ENCODE measurements at places on chromosomes 7 and 10. TPM values are rescaled to one million over a fixed set of nuclear protein-coding genes. Genes with fewer than 3 reads are reported as not detected.
A peak's percentile ranks its signal among the peaks of the same experiment; 100 is the strongest.

DNA sequence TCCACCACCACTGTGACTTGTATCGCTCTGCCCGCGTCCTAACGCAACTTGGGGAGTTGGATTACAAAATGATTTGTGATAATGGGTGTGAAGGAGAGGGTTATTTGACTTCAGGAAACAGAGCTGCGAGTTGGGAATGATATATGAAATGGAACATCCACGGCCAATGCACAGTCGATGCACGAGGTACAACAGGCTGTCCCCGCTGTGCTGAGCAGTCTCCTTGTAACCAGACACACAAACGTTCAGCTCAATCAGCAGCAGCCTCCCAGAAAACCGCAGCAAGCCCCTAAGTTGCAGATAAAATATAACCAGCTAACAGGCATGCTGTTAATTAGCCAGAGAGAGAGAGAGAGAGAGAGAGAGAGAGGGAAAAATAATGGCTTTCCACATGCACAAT, 332.7 kb upstream of the MGMT start:
- DNase-seq, result no peak

DNA sequence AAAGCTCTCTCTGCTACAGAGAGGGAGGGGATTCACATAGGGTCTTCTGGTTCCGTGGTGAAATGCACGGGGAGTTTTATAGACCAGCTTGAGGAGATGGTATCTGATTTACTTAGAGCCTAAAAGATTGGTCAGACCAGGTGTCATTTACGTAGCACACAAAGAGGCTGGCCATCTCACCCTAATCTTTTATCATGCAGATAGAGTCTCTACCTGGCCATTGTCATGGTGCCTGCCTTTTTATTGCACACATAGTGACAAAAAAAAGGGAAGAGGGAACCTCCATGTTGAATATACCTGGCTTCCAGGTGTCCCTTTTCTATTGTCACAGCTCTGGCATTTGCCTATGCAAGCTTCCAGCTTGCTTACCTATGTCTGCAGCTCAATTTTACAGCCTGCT, 1456.1 kb downstream of the GATA3 start:
- DNase-seq, result no peak

The NPSR1 gene
- not detected for polyA plus RNA-seq

The LRMDA gene
- not detected for polyA plus RNA-seq

DNA sequence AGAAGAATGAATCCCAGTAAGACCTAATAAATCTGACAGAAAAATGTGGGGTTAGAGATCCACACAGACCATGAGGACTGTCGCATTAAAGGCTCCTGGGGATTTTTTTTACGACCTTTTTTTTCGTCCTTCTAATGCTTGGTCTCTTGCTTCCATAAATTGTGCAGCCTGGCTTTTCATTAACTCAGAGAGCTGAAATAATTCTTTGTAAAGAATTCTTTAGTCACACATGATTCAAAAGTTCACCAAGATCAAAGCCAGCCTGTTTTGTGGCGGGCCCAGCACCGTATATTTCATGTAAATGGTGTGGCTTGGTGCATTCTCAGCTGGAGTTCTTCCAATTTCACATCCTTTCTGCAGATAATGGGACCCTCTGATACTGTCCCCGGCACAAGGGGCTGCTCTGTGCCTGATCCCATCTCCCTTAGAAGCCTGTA, 206.6 kb upstream of the BMPER start:
- DNase-seq, result no peak

The ANKRD30A gene
- polyA plus RNA-seq, result not detected

GRCh38 chr10:114408112-114408967, 4.0 kb upstream of the AFAP1L2 start:
- DNase-seq, result no peak

DNA sequence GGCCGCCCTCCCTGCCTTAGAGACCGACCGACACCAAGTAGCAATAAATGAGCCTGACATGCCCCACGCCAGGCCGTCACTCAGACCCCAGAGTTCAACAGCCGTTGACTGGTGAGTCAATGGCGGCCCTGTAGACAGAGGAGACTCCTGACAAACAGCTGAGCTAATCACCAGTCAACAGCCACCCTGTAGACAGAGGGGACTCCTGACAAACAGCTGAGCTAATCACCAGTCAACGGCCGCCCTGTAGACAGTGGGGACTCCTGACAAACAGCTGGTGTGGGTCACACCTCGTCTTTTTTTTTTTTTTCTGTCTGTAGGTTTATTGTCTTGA, 16.9 kb upstream of the KNDC1 start:
- DNase-seq, result no peak

DNA sequence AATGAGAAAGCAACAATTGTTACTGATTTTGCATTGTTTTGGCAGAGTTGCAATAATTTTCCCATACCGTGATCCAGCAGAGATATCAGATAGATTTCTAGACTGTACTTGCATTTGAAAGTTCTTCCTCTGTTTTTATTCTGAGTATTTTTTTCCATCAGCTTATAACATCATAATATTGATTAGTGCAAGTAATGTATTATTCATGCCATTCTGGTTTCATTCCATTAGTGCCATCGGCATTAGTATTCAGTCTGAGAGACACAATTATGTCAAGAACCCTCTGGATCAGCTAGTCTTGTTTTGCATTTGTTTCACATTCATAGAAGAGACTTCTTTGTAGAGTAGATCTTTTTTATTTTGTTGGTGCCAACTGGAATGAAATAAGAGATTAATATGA, 304.0 kb downstream of the BBS9 start:
- DNase-seq, result no peak

DNA sequence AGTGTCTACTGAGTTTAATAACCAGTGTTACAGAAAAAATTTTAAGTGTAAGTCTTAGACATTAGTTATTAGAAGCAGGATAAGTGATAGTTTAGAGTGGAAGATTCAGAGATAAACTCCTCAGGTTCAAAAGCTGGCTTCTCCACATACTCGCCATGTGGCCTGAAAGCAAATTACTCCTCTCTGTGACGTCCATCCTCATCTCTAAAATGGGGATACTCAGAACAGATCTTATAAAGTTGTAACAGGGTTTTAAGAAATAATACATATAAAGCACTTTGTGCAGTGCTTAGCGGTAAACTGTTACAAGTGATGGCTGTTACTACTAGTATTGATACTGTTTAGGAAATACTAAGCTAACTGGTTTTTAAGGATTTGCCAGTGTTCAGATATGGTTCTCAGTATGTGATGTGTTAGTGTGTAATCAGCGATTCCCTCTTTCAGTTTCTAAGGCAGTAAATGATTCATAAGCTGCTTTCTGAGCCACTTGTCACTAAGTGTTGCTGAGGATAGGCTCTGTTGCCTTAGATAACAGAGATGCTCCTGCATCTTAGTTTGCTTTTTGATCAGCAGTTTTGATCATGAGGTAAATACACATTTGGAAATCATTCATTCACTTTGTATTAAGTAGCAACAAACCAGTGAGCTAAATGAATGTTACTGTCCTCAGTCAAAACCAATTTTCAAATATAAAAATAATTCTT, 58.7 kb downstream of the CYP51A1 start:
- no peak for DNase-seq

- DNase-seq, result no peak
Measured at GRCh38 chr10:47240173-47240572, 59.8 kb upstream of the GDF10 start.

DNA sequence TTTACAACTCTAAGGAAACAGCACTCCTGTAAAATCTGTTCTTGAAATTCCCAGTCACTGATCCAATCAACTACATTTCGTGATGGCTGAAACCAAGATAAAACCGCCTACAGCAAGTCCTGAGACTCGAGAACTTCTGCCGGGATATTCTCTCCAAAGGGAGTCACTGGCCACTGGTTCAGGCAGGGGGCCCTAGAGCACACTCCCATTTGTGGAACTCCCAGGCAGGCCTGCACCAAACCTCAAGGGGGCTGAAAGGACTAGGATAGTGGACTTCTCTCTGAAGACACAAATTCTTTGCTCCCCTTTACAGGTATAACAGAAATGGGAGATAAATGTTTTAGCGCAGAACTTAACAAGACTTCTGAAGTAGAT, 16.3 kb downstream of the CYTH3 start:
- DNase-seq, result no peak

GRCh38 chr10:113681533-113682470, 2.1 kb downstream of the CASP7 start:
- DNase-seq, result peak; percentile 58

GRCh38 chr10:27717861-27718260, 27.8 kb downstream of the MKX start:
- DNase-seq, result no peak

The CNPY4 gene
- polyA plus RNA-seq, result 8.0 TPM

The TBXAS1 gene
- polyA plus RNA-seq, result 5.4 TPM

DNA sequence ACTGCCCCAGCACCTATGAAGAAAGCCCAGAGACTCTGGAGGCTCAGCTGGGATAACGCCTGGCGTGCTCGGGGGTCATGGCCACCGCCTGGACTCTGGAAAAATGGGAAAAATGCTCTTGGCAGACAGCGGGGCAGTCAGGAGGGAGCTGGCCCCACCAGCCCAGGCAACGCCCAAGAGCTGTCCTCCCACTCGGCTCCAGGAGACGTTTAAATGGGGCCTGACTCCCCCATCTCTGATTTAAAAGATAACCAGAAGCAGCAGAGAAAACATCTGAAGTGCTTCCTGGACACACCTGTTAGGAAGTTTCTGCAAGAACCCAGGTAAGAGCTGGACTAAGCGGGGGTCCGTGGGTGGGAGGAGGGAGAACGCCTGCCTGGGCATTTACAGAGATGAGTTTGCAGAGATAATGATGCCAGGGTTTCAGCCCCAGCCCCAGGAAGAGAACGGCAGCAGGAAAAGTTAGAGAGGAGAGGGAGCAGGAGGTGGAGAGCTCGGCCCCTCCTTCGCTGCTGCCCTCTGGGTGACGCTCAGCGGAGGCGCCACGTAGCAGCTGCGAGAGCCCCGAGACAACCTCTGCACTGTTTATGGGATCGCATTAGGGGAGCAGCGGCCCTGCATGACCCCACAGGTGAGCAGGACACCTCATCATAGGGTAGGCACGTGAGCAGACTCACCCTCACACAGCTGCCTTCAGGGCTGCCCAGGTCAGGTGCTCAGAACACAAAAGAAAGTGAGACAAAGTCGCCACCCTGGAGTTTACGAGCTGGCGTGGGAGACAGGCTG, 83.5 kb upstream of the INSIG1 start:
- DNase-seq, result no peak

- DNase-seq, result no peak
Measured at GRCh38 chr7:36469236-36469635, 79.6 kb downstream of the ANLN start.

GRCh38 chr10:101826852-101827434, 8.7 kb upstream of the OGA start:
- no peak for DNase-seq

DNA sequence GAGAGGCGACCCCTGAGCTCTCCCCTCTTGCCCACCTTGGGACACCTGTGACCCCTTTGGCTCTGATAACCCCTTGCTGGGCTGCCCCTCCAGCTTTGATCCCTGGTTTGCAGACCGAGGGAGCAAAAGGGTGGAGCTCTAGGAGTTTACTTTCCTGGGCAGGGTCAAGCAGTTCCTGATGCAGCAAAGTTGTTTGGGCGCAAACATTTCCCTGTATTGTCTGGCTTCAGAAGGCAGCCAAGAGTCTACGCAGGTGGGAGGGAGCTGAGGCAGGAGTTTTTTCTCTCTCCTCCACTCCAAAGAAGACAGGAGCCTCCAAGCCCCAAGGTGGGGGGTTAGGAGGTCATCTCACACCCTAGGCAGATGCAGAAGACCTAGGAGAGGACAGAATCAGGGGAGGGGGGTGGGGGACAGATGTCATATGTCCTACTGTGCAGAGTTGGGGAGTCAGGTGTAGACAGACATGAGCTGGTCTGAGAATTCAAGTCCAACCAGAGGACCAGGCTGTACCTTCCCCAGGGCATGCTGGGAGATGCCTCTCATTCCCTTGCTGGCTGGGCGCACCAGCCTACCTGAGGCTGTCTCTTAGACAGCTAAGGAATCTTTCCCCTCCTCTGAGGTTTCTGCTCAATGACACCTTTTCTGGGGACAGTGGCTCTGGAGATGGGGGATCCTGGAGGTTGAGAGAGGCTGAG, 20.5 kb downstream of the TMEM270 start:
- DNase-seq, result no peak

- peak; percentile 14 for DNase-seq
Measured at GRCh38 chr10:99429517-99430095, 818 bp downstream of the GOT1 start.

DNA sequence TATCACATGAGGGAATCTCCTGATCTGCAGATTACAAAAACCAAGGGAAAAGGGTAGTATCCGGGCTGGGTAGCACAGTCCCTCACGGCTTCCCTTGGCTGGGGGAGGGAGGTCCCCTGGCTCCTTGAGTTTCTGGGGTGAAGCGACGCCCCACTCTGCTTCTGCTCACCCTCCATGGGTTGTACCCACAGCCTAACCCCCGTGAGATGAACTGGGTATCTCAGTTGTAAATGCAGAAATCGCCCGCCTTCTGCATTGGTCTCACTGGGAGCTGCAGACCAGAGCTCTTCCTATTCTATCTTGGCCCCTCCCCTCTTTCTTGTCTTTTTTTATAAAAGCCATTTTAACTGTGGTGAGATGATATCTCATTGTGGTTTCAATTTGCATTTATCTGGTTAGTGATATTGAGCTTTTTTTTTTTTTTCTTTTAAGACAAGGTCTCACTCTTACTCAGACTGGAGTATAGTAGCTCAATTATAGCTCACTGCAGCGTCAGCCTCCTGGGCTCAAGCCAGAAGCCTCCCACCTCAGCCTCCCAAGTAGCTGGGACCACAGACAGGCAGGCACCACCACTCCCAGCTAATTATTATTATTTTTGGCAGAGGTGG, 87.8 kb downstream of the ABCC2 start:
- no peak for DNase-seq

GRCh38 chr7:3897430-3898372, 596.6 kb downstream of the SDK1 start:
- peak; percentile 71 for DNase-seq

The PRPF18 gene
- polyA plus RNA-seq, result 19.1 TPM

The DGKB gene
- polyA plus RNA-seq, result not detected

DNA sequence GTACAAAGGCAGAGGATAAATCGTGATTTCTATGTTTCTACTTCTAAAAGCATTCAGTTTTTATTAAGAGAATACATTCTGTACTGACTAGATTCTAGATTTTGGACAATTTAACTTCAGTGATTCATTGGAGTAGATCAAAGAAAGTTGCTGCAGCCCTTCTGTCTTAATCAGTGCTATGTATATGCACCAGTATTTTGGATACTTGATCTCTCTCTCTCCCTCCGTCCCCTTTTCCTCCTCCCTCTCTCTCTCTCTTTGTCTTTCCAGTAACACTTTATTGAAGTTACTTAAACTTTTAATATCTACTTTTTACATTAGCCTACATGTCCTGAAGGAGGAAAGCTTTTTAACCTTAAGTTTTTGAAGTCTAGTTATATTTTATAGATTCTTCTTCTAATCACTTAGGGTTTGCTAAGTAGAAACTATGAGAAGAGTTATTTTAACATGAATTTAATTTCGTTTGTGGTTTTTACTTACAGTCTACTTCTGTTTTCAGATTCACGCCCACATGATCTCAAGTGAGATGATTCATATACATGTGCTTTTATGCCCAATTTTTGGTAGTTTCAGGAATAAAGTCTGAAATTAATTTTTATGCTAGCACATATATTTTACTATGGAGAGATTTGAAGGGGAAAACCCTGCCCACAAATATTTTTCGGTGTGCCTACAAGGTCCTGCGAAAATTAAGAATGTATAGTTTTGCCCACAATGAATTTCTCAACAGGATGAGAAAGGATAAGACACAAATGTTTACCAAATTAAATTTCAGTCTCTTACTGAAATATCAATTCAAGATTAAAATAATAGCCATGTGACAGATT, 9.1 kb downstream of the MDFIC start:
- peak; percentile 60 for DNase-seq

GRCh38 chr10:101217450-101218281, 11.6 kb downstream of the LBX1 start:
- DNase-seq, result peak; percentile 64
